ENCODE measurements at places on chromosomes 3 and 15.

DNA sequence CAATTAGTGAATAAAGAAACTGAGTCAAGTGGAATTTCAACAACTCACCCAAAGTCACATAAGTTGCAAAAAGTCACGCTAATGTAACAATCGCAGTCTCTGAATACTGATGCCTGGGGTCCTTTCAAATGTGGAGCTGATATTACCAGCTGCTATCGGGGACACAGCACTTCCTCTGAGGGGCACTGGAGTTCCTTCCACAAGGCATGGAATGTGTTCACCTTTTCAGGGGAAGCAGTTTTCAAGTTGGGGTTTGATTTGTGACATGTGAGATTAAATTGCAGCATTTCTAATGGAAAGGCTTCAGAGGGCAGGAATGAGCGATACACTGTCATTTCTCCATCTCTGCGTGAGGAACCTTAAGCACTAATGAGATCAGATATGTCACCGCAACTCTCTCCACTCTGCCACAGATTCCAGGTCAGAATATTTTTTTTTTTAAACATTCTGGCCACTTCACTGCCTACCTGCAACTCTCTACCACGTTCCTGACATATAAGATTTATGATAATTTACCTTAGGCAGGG lies 807.2 kb upstream of the CFAP20DC start:
- DNase-seq, result no peak

GRCh38 chr3:155596615-155597014 lies 148.3 kb downstream of the PLCH1 start:
- DNase-seq, result no peak

GRCh38 chr15:60301024-60301423 lies 96.8 kb downstream of the ANXA2 start:
- no peak for DNase-seq

DNA sequence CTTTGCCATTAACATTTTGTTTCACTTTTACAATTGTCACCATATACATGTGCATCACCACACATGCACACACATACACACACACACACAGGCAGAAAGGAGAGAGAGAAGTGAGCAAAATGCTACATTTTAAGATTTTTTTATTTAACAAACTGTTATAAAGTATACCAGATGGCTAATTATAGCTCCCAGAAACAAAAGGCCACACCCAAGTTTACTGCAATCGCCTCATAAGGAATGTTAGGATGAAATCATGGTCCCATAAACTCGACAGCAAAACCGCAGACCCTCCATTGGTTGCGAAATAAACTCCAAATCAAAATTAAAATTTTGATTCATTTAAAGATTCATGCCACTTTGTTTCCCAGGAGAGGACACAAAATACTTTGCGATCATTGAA lies 16.1 kb upstream of the C15orf61 start:
- no peak for DNase-seq
